Activated effector memory CD4-positive, alpha-beta T cell treated with Interleukin-2 at 50 U/mL for 16 hours (primary cell): ENCODE measurements at places on chromosomes 7 and 10.

DNA sequence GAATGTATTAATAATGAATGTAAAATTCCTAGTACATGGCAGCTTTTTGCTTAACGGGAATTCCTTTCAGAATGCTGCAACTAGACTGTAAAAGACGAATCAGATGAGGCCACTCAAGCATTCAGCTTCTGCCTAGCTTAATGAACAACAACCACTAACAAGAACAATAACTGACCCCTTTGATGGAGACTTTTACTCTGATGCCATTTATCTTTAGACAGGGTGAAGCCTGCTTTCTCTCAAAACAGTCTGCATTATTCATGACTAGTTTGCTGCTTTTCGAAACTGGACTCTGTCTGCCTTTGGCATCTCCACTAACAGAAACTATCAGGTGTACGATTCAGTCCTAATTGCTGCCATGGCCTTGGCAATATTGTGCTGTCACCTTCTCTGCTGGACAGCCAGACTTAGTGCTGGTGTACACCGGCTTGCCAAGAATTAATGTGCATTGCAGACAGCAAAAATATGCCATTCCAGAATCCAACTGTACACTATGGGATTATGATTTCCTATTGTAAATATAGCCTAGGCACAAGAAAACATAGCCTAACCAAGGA lies 295.5 kb upstream of the CDC14C start:
- DNase-seq: no peak

DNA sequence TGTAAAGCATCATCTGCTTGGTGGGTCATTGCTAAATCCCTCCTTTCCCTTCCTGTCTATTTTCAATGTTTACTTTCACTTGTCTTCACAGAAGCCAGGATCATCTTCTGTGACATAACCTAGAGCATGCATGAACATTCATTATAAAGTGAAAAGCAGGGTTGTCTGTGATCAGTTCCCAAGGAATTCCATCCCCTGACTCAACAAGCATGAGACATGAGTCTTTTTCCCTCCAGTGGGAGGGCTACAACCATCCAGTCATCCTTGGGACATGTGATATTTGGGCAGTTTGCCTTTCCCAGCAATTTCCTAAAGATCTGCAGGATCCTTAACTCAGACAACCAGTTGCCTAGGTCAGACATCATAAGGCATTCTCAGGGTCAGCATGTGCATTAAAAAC lies 166.3 kb upstream of the TMEM196 start:
- DNase-seq: no peak

- DNase-seq: no peak
Measured at GRCh38 chr10:76717141-76717540, 920.5 kb downstream of the KCNMA1 start.

GRCh38 chr7:3806516-3806915 lies 505.5 kb downstream of the SDK1 start:
- DNase-seq: no peak

- no peak for DNase-seq
Measured at GRCh38 chr10:128850647-128851046, 616.4 kb upstream of the MGMT start.

- DNase-seq: no peak
Measured at GRCh38 chr10:104242545-104242944, 10.4 kb upstream of the CFAP43 start.

- DNase-seq: peak; percentile 35
Measured at GRCh38 chr7:140209866-140210609, 33.3 kb upstream of the KDM7A start.

- no peak for DNase-seq
Measured at GRCh38 chr7:105838627-105839231, 37.7 kb downstream of the ATXN7L1 start.

DNA sequence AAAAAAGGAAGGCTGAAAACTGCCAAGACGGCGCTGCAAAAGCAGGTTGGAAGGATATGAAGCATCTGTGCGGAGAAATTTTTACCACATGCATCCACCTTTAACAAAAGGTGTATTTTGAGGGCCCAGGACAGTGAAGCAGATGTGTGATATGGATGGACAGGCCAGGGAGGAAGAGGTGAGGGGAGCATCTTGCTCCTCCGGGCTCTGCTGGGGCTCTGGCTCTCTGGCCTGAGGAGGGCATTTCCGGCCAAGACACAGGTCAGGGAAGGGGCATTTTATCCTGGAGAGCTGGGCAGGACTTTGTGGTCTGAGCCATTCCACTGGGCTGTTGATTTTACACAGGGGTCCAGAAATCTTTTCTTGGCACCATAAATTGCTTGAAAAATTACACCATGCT lies 175.1 kb downstream of the ZMYND11 start:
- DNase-seq: no peak

DNA sequence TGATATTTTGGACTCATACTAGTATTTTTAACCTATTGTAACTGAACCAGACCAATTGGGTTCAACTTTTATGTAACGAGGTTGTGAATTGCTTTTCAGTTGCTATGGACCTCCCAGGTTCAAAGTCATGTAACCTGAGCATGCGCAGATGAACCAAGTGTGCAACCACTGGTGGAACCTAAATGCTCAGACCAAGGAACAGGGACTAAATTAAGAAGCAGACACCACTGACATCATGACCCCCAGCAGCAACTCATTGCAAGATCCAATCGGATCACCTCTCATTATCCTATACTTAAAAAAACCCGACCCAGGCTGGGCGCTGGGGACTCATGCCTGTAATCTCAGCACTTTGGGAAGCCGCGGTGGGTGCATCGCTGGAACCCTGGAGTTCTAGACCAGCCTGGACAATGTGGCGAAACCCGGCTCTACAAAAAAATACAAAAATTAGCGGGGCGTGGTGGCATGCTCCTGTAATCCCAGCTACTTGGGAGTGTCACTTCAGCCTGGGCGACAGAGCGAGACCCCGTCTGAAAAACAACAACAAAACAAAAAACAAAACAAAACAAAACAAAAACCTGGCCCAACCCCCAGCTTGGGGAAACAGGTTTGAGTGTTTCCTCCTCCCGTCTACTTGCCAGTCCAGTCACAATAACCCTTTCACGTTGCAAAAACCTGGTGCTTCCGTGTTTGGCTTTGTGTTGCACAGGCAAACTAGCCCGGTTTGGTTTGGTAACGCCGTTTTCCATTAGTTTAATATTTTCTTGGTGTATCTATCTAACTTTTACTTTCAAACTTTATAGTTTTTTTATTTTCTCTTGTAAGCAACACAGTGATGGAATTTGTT lies 11.3 kb upstream of the ZNF518A start:
- no peak for DNase-seq

- no peak for DNase-seq
Measured at GRCh38 chr7:69736126-69736810, 138.0 kb downstream of the AUTS2 start.

DNA sequence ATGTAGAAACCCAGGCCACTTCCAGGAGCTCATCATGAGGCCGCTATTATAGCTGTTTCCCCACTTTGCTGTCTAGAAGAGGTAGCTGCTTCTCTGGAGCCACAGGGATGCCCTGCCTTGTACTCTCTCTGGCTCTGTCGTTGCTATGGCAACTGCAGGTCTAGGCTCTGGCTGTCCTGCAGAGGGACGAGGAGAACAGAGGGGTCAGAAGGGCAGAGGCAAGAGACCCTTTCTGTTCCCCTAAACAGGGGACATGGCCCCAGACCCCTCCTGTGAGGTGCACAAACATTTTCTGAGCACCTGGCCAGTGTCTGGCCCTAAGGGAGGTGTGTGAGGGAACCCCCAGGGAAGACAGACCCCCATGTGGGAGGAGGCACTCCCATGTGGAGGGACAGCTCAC lies 31.4 kb downstream of the ITPRIP start:
- no peak for DNase-seq

DNA sequence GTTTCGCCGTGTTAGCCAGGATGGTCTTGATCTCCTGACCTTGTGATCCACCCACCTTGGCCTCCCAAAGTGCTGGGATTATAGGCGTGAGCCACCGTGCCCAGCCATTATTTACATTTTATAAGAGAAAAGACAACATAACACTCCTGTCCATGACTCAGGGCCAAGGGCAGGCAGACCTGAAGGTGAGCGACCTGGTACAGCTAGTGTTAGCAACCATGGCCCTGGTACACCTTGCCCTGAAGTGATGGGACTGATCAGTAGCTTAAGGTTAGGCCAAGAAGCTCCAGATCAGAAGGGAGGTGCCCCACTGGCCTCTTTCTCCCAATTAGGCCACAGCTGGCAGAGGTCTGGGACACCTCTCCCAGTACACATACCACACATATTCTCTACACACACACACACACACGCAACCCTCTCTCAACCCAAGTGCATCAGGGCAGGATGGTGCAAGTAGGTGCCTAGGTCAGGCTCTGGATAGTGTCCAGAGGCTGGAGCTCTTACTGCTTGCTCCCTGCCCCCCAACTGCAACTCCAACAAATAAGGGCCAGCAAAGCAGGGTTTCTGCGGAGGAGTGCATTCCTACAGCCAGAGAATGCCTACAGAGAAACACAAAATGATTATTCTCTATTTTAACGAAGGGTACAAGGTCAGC lies 43.8 kb downstream of the DPCD start:
- DNase-seq: no peak

DNA sequence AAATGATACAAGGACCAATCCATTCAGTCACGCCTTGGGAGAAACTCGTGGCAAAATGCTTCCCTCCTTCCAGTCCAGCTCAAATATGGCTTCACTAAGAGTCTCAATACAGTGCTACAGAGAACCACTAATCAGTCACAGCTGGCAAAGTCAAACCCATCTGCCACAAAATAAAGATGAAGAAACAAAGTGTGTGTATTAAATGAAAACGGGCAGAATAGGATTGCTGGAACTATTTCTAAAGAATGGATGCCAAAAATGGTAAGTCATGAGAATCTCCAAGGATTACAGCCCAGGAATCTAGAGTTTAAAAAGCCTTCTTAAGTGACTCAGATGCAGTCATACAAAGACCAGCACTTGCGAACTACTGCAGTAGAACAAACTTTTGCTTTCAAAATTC lies 61.9 kb downstream of the CACUL1 start:
- no peak for DNase-seq
